ENCODE measurements at places on chromosomes 3 and 15.

- DNase-seq = no peak
Measured at GRCh38 chr3:128180913-128181312, 27.6 kb downstream of the EEFSEC start.

- DNase-seq = no peak
Measured at GRCh38 chr3:58588030-58588614, 10.9 kb upstream of the FAM107A start.

DNA sequence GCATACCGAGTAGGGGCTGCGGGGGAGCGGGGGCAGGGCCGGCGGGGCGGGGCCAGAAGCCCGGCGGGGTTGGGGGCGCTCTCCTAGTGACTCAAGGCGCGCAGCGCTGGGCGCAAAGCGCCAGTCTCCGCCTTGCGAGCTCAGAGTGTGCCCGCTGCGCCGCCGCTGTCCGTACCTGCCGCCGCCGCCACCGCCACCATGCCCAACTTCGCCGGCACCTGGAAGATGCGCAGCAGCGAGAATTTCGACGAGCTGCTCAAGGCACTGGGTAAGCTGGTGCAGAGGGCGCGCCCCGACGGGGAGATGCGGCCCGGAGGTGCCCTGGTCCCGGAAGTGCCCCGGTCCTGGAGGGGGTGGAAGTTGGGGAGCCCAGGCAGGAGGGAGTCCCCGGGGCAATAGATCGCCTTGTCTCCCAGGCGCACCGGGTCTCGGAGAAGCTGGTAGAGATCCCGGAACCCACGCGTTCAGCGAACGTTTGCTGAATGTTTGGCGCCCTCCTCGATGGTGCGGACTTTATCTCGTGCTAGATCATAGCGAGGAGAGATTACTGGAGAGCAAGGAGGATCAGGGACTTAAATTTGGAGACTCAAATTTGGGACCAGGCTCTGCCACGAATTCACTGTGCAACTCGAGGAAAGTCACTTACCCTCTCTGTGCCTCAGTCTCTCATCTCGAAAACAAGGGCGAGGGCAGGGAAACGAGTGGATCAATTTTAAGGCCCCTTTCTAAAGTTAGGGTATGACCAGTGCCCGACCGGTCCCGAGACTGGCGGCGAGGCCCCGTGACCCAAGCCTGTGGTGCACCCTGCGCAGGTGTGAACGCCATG is at the start of gene CRABP1:
Gene CRABP1 (plus strand): TSS at position 123 of the 826 bp plus-strand sequence. CDS start 76 bp downstream, at position 199.
- no peak for DNase-seq

GRCh38 chr15:48891232-48891765 is 13.4 kb downstream of the EID1 start:
- no peak for DNase-seq

GRCh38 chr15:71562251-71562650 is 248.1 kb upstream of the NR2E3 start:
- DNase-seq = no peak

DNA sequence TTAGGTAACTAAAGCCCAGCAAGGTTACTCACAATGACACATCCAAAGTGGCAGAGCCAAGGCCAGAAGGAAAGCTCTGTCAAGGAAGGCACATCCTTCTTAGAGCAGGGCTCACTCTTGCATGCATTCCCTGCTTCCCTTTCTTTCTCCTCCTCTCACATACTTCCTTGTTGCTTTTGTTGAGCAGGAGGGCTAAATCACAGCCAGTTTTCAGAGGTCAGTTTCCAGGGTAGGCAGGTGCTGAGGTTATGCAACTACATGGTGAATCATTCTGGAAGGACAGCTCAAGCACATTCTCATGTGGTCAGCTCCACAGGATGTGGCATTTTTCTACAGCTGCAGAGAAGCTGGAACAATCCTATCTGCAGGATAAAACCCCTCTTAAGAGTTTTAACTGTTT is 275.6 kb downstream of the ZNF621 start:
- DNase-seq = no peak

DNA sequence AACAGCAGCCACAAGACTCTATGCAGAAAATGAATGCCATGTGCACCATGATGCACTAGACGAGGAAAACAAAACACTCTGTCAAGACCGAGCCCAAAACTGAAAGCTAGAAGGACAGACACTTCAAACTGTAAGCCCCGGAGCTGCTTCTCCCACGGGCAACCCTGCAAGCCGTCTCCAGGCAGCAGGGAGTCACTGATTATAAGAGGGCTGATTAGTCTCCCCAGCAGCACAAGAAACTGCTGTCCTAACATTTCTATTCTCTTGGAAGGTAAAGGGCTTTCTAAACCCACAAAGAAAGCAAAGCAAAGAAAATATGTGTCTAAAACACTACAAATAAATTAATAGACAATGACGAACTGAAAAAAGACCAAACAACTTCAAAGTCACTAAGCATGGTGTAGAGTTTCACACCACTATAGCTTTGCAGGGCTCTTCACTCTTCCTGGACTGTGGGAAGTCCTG is 15.5 kb downstream of the TBC1D2B start:
- DNase-seq = peak; percentile 52

- DNase-seq = no peak
Measured at GRCh38 chr3:11034309-11034985, 41.9 kb downstream of the SLC6A1 start.

- DNase-seq = no peak
Measured at GRCh38 chr3:149826636-149827035, 13.6 kb downstream of the RNF13 start.

DNA sequence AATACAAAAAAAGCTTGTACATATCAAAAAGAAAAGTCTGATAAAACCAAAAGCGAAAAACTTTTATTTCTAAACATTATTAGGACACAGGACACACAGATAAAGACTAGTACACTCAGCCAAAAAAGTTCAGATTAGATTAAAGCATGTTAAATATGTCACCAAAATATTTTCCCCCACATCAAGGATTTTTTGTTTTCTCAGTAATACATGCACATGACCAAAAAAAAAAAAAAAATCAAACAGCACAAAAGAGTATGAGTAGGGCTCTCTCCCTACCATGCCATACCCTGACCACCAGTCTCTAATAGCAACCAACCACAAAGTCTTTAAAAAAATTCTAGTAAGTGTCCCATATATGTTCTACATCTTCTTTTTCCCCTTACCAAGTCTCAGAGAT is 77.4 kb downstream of the LRRFIP2 start:
- DNase-seq = no peak

DNA sequence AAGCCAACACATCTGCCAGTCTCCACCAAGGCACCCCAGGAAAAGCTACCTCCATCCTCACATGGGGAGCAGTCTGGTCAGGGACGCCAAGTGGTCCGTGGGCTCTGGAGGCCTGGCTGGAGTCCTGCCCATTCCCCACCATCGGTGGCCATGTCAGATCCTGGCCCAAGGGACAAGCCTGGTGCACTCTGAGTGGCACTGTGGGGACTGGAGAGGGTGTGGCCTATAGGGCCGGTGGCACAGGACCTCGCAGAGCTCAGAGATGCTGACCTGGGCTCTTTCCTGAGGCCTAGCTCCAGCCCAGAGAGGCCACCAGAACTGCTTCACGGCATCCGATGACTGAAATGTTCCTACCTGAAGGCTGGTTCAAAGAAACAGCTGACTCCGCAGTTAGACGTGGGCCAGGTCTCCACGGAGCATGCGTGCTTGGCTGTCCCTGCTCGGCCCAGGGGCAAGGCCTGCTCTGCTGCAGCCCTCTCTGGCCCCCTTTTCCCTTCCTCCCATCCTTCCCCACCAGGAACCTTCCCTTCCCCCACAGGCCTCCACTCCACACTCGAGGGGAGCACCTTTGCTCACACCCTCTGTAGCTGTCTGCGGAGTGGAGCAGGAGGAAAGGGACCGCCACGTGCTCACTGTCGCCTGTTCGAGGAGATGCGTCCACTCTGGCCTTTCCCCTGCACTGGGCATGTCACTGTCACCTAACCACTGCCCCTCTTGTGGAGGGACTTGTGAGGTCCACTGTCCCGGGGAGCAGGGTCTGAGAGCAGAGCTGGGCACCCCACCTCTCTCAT is 119.3 kb downstream of the CHSY1 start:
- no peak for DNase-seq

- DNase-seq = no peak
Measured at GRCh38 chr3:95832146-95832545, 982.2 kb upstream of the EPHA6 start.

DNA sequence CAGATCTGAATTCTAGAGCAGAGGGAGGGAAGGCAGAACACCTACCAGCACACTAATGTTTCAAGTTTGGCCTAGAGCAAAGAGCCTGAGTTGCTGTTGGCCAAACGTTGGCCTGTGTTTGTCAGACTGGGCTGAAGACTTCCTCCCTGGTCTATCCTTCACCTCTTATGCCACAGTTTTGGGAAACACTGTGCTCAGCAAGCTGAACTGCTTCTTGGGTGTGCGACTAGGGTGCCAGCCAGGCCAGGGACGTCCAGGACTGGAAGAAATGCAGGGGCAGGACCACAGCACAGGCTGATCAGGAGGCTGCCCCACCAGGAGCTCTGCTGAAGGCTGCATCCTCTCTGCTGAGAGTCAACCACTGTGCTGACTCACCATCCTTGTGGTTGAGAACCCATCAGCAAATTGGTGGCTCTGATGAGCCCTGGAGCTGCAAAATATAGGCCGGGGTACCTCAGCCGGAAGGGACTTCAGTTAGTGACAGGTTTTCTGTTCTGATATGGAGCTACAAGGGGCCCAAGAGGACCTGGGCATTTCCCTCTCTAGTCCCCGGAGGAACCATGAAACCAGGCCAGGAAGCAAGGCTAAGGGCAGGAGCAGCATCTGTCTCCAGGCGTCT is 131.6 kb upstream of the RASGRP1 start:
- peak; percentile 31 for DNase-seq

DNA sequence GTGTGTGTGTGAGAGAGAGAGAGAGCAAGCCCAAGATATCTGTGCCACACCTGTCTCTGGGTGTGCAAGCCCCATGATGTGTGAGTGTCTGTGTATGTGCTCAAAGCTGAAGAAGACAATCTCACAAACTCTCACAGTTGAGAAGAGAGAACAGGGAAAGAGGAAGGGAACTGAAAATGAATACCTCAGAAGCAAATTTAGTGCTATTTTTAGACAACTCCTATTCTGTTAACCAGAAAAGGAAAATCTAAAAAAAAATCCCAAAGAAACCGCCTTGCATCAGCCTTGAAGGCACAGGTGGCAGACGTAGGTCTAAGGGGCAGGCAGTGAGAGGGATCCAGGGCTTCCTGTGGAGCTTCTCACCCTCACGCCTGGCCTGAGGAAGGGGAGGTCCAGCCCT is 47.8 kb downstream of the ATP2B2 start:
- no peak for DNase-seq

DNA sequence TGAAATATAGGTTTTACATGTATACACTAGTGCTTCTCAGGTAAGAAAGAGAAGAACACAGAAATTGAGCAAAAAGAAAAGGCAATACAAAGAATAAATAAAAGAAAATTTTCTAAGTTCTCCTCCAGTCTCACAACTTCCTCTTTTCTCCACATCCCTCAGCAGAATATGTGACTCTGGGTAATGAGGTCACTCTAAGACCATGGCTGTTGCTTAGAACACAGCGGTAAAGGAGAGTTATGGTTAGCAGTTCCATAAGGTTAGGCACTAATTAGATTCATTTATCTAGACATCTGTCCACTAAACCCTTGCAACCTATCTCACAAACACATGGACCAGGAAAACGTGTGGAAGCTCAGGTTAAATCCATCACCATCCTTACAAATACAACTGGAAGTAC is 47.9 kb downstream of the IGSF11 start:
- no peak for DNase-seq

GRCh38 chr3:29245441-29245840 is 35.4 kb upstream of the RBMS3 start:
- DNase-seq = no peak

DNA sequence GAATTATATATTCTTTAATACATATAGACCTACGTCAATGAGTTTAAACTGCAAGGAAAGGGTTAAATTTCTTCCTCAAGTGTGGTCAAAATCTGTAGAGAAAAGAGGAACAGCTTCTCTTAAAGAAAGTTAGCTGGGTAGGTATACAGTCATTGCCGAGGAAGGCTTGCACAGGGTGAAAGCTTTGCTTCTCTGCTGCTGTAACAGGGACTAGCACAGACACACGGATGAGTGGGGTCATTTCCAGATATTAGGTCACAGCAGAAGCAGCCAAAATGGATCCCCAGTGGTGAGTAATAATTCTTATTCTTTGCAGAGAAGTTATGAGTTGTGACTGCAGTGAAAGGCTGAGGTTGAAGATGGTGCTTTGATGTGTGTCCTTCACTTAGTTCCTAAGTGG is at the start of gene CD86:
Gene CD86 (plus strand): TSS at position 148 of the 400 bp plus-strand sequence. CDS start 128 bp downstream, at position 276.
- peak; percentile 59 for DNase-seq

- no peak for DNase-seq
Measured at GRCh38 chr3:57952208-57952631, 56.0 kb upstream of the FLNB start.

DNA sequence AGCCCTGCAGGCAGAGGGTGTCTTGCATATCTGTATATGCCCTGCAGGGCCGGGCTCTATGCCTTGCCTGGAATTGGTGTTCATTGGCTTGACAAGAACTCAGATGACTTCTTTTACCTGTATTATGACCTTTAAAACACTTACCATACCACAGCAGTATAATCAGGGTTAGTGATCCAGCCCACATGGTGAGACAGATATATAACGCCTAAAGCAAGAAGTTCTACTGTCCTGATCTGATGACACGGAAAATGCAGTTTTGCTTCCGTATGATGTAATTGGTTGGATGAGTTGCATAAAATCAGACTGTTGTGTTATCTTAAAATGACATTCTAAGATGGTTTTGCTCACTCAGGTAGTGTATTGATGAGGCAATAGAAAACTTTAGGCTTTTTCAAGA is 9.4 kb downstream of the CCDC174 start:
- no peak for DNase-seq

DNA sequence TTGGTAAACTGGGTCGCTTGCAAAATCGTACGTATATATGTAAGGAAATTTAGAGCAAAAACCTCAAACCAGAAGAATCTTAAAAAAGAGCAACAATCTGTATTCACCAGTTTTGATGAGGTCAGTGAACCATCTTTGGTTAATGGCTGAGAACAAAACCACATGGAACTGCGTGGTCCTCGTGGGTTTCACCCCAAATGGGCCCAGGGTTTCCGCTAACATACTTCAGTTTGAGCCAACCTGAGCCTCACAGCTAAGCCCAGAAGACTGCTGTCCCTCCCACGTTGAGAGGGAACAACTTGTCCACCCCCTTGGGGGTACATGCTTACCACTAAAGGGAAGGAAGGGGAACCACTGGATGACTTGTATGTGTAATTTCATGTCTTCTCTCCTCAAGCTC is 204.6 kb downstream of the CACNA2D3 start:
- no peak for DNase-seq

GRCh38 chr15:29438703-29439055 is 169.1 kb upstream of the NSMCE3 start:
- DNase-seq = no peak

- no peak for DNase-seq
Measured at GRCh38 chr3:61005591-61005990, 245.7 kb downstream of the FHIT start.

- no peak for DNase-seq
Measured at GRCh38 chr3:30222441-30222840, 384.0 kb upstream of the TGFBR2 start.

DNA sequence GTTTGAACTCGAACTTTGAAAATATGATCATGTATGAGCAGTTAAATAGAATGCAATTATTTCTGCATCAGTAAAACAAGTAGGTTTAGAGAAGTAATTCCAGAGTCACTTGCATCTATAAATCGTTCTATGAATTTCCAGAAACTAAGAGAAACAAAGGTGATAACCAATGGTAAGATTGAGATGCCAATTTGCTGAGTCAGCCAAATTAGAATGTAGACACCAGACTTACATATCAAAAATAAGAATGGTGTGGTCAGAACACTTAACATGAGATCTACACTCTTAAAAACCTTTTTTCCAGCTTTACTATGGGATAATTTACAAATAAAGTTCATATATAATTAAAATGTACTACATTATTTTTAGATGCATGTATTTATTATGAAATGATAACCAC is 1435.9 kb downstream of the OTOL1 start:
- DNase-seq = no peak

- DNase-seq = no peak
Measured at GRCh38 chr3:49785565-49786356, 581 bp downstream of the IP6K1 start.
